ENCODE measurements at places on chromosomes 12 and 14.

GRCh38 chr12:12070674-12071656 is at the start of gene BCL2L14:
Gene BCL2L14 (plus strand): TSS chr12:12070939. CDS start chr12:12079306, 8,367 bp downstream.
- DNase-seq: no peak

GRCh38 chr12:21065845-21066244 is 65.1 kb upstream of the SLCO1B1 start:
- DNase-seq: no peak

- DNase-seq: no peak
Observed at GRCh38 chr14:61343471-61343870, 22.1 kb downstream of the PRKCH start.

- no peak for DNase-seq
Observed at GRCh38 chr14:75725481-75725880, 64.4 kb downstream of the TTLL5 start.

GRCh38 chr12:70963081-70963660 is 42.6 kb upstream of the PTPRR start:
- DNase-seq: no peak

DNA sequence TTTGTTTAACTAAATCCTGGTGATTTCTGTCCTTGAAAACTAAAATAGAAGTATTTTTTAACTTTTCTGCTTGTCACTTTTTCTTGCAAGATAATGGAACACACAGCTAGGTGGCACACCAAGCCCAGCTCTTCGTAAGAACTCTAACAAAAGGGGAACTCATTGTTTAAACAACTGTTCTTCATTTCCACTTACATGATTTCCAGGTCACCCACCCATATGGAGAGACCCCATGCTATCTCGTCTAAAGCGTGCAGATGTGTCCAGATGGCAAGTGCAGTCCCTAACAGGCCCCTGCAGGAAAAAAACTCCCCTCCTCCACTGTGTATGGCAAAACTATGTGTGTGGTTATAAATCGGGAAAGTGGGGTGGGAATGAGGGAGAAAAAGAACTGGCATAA is 43.3 kb upstream of the NT5DC3 start:
- no peak for DNase-seq

DNA sequence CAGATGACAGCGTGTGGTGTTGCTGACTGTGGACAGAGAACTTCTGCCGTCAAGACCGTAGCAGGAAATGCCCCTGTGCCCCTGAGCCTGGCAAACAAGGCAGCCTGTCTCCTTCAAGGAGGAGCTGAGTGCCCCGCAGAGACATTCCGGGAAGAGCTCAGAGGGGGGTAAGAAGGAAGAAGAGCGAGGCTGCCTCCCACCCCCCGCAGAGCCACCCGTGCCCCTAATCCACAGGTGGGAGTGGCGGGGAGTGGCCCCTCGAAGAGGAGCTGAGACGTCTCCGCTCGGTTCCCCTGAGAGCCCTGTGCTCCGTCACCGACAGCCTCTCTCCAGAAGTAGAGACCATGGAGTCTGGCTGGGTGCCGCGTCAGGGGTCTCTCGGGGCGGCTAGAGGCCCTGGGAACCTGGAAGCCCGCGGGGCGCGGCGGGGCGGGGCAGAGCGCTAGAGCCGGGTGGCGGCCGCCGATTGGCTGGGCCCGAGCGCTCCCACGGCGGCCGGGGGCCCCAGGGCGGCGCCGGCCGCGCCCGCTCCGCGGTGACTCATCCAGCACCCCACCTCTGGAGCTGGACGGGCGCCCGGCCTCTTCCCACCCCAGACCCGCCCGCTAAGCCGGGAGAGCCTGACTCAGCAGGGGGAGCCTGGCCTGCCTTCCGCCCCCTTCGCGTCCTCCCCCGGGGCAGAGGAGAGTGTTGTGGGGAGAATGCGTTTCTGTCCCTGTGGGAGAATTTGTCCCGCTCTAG is 25.2 kb upstream of the KRT78 start:
- peak; percentile 16 for DNase-seq

- DNase-seq: no peak
Observed at GRCh38 chr12:46787496-46788055, 38.2 kb downstream of the SLC38A4 start.

- DNase-seq: no peak
Observed at GRCh38 chr12:105359856-105360255, 29.4 kb downstream of the C12orf75 start.

DNA sequence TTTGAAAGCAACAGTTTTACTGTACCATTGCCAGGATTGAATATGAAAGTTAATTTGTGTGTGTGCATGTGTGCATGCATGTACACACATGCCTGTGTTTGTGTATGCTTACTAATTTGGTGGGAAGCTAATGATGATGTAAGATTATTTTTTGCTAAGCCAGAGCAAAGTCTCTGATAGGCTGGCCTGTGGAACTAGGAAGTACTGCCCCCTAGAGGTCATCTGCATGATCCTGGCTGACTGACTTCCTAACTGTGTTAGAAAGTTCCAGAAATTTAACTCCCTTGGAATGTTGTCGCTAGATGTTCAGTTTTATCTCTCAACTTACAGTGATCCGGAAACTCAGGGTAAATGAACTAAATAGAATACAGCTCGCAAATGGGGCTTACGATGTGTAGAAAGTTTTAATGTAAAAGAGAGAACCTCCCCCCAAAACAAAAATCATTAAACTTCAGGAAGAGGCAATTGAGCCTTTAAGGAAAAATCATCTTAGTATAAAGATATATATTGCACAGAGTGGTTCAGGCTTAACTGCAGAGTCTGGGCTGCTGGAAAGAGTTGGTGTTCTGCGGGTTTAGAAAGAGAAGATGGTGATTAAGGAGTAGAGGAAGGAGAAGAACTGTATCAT is 34.3 kb upstream of the SLC38A1 start:
- no peak for DNase-seq

- peak; percentile 36 for DNase-seq
Observed at GRCh38 chr12:62793256-62794217, 141.4 kb downstream of the PPM1H start.

DNA sequence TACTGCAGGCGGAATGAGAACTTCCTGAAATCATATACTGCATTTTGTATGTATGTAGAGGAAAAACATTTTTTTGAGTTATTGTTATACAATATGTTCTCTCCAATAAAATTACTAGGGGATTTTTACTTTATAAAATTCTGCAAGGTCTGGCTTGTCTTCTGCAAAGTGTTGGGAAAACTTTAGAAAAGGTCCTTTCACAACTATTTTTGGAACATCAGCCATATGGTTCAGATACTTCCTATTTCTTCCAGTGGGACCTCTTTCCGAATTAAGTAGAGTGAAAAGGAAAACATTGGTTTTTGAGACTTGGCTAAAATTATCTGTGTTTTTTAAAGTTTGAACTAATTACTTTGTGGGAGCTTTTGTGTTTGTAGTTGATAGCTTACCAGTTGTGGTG is 52.7 kb downstream of the DAAM1 start:
- no peak for DNase-seq

- DNase-seq: no peak
Observed at GRCh38 chr14:62143245-62143644, 381.0 kb downstream of the SNAPC1 start.

DNA sequence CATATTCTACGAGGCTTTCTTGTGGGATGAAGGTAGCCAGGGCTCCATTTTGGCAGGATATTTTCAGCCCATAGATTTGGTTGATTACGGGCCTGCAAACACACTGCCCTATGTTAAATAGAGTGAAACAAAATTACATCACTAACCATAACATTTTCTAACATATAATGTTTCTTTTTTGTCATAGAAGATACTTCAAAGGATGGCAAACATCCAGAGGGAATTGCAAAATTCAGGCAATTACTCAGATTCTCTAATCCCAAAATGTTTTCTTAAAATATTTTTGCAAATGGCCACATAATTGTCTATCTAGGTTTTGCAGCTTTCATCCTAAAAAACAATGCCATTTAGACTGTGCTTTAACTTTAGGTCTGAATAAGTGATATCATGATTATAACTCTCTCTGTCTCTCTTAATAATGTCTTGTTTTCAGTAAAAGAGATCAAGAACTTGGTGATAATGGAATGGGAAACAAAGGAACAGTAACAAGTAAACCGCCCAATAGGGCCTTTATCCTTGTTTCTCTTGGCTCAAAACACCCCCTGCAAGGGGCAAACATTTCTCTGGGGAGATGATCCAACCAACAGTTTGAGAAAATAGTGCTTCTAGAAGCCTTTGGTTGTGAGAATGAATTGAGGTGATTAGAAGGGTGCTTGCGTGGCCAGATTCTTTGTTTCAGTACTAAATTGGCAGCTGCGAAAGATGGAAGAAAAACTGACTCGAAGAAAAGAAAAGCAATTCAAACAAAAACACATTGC is 54.4 kb upstream of the BTG1 start:
- DNase-seq: no peak

- no peak for DNase-seq
Observed at GRCh38 chr14:38040411-38040810, 167.3 kb upstream of the SSTR1 start.

GRCh38 chr12:46174061-46174662 is 94.7 kb downstream of the SLC38A1 start:
- DNase-seq: no peak

- no peak for DNase-seq
Observed at GRCh38 chr12:92764831-92765230, 62.0 kb downstream of the PLEKHG7 start.

DNA sequence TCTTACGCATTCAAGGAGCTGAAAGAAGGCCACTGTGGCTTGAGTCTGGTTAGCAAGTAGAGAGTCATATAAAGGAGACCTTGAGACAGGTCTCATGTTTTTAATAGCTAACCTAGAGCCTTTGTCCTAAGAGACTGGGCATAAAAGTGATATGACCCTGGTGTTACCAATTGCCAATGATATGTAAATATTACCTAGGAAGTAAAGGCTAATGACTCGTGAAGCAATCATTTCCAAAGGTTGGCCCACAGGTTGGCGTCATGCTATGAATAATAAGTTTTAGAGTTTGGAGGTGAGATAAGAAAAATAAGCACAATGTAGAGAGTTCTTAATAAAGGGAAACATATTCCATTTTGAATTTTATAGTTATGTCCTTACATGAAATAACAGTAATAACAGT is 116.6 kb upstream of the PLEKHA5 start:
- no peak for DNase-seq

GRCh38 chr12:123160801-123161487 is 10.1 kb upstream of the PITPNM2 start:
- DNase-seq: no peak

DNA sequence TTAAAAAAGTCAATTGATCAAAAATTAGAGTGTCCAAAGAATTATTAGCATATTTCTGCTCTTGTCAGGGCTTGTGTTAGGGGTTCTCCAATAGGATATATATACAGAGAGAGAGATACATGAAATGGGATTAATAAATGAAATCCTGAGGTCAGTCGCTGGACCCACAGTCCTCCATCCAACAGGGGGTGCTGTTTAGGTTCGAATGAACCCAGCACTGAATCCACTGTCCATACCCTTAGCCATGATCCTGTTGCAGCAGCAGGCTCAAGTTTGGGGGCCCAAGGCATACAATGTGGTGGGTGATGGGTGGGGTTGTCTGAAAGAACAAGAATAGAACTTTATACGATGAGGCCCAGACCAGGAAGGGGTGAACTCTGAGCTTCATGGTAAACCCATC is 780 bp upstream of the MYO1H start:
- no peak for DNase-seq

DNA sequence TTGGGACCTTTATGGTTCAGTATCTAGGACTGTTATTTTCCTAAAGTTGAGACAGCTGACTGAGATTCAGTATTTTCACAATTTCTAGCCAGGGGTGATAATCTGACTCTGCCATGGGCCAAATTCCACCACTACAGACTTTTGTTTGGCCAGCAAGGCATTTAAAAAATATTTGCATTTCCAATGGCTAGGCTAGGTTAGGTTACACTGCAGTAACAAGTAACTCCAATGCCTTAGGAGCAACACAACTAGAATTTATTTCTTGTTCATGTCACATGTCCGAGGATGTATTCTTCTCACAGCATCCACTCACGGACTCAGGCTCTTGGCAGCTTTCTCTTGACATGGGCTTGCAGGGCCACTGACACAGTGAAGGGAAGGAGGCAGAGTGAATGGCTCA is 83.0 kb downstream of the CPSF2 start:
- no peak for DNase-seq

- DNase-seq: no peak
Observed at GRCh38 chr14:22551605-22551997, 37.4 kb downstream of the DAD1 start.

- no peak for DNase-seq
Observed at GRCh38 chr14:89481196-89481595, 64.2 kb upstream of the FOXN3 start.

DNA sequence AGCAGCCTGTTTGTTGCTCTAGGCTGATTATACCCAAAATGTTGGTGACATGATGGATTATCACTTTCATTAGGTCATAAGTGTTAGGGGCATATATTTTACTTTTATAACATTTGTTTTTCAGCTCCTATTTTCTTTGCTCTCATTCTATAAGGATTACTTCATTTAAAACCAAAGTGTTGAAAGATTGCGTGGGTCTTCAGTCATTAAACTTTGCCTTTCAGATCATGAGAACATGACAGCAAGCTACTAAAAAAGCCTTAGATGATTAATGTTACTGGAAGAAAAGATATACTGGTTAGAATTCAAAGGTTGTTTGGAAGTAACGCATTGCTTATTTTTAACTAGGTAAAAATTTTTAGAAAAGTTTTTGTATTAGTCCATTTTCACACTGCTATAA is 156.8 kb downstream of the ERC1 start:
- DNase-seq: no peak

- no peak for DNase-seq
Observed at GRCh38 chr14:79483477-79484388, 727.6 kb downstream of the DIO2 start.

DNA sequence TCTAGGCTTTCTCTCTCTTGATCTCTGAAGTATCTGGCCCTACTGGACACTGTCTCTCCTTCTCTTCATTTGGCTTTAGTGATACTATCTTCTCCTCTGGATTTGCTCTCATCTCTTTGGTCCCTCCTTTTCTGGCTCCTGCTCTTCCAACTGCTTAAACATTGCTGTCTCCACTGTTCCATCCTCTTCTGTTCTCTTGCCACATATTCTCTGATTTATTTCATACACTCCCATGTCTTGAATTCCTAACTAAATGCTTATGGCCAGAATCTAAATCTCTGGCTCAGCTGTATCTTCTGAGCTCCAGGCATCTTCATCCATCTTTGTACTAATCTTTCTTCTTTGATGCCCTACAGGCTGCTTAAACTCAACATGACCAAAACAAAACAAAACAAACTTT is 25.5 kb upstream of the PCED1B start:
- no peak for DNase-seq

GRCh38 chr14:31326111-31326510 is 94.2 kb downstream of the HEATR5A start:
- DNase-seq: no peak

DNA sequence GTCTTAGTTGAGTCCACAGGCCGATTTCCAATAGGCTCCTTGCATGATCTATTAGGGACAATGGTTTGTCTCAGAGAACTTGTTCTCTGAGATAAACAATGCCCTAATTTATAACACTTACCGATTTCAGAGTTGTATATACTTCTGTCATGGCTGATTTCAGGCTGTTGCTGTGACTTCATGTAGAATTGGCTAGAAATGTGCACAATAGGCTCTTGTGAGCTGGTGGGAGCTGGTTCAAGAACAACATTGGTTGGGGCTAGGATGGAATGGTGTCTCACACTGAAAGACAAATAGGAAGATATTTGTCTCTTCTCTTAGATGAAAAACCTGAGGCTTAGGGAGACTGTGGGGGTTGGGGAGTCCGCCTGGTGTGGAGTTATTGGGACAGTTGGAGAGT is 6.7 kb upstream of the KRT86 start:
- DNase-seq: no peak
